ENCODE measurements at places on chromosomes 2 and 18.

DNA sequence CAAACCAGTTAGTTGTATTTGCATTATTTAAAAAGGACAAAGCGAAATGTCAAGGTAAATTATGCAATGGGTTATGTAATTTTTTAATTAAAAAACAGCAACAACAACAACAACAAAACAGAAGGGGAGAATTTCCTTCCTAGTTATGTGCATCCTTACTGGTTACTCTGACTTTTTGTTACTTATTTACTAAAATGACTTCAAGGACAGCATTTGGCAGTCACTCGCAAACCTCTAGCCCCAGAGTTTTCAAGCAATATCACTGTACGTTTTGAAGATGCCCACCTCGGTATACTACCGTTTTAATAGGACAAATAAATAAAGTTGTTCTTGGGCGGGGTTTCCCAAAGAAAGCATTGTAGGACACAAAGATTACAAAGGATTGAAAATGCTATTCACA lies 24.7 kb upstream of the MRO start:
- DNase-seq = no peak

DNA sequence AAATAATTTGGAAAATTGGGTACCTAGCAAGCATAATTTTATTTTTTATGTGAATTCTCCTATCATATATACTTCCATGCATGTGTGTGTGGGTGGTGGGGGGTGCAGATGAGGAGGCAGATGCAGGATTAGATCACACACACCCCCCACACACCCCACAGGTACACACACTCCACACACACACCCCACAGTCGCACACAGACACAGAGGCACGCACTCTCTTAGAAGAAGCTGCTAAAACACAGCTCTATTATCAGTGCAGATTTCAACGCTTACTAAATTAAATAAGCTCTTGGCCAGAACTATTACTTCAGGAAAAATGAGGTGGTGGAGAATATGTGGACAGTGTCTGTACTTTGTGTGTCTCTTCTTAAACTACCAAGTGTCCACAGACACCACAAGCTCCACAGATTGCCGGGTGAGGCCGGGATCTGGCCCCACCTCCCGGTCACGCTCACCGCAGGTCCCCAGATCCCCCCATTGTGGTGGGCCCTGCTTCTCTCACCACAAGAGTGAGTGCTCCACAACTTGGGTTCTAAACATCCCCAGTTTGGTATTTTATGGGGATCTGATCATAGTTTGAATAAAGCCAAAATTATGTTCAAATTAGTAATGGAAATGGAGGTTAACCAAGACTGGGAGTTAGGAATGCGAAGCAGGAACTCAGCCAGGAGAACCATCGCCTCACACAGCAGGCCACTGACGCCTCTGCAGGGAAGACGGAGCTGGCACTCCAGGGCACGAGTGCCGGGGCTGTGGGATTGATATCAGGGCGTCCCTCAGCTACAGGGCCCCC lies 102.1 kb downstream of the PXDN start:
- DNase-seq = no peak

GRCh38 chr18:23536204-23536603 lies 32.9 kb downstream of the RMC1 start:
- DNase-seq = no peak

DNA sequence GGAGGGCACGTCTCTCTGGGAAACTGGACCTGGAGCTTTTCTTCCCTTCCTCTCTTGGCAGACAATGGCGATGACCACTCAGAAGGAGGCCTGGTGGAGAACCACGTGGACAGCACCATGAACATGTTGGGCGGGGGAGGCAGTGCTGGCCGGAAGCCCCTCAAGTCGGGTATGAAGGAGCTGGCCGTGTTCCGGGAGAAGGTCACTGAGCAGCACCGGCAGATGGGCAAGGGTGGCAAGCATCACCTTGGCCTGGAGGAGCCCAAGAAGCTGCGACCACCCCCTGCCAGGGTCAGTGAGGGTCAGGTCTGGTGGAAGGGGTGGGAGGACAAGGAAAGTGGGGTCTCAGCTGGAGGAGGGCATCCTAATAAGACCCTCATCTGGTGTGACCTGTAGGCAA lies 27.3 kb downstream of the IGFBP2 start:
- no peak for DNase-seq

- DNase-seq = no peak
These were observed 17.2 kb downstream of the ITGA4 start for GRCh38 chr2:181474222-181474881.

DNA sequence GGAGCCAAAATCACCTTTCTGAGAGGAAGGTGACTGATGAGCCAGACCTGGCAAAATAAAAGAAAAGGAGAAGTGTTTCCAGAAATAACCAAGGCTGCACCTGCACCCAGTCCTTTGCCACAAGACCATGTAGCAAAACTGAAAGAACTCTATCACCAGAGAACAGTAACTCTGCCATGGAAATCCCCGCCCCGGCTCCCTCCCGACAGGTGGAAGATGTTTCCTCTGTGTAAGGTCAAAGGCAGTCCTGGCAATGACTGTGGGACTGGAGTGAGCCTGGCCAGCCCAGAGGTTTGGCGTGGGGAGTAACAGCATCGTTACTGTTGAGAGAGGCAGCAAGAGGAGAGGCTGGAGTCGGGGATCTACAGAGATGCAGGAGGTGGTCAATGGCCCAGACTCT lies 42.3 kb downstream of the SPRED2 start:
- DNase-seq = no peak

DNA sequence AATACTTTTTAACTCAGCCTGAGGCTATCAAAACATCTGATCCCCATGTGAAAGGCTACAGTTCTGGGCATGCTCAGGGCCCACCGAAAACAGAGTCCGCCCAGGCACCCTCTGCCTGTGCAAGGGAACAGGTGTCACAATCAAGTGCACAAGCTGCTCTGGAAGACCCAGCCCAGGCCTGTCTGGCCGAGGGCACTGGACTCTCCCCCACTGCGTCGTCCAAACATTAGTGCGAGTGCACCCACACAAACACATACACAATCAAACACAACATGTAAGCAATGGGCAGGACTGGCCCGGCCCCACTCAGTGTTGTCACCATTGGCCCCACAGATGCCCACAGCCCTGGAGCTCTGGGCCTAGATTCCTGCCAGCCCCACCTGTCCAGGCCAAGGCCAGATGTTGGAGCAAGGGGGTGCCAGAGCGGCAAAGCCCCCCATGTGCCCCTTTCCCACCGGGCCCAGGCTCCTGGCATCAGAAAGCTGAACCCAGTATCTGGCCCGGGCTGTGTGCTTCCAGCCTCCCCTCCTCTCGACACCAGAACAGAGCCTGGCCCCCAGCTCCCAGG lies 617 bp upstream of the ALPG start:
- no peak for DNase-seq

DNA sequence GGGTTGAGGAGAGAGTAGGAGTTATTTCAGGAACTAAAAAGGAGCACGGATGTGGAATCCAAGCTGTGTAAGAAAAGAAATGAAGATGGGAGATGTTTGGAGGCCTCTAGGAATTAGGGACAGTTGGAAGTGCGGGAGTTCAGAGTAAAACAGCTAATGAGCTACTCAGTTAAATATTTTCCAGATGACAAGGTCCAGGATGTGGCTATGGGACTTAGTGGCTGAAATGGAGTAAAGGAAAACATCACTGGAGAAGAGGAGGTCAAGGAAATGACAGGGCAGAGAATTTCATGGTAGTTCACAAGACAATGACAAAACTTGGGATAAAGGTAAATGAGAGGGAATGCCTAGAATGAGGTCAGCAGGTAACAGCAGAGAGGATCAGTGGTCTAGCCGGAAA lies 13.0 kb downstream of the GPR155 start:
- DNase-seq = no peak

DNA sequence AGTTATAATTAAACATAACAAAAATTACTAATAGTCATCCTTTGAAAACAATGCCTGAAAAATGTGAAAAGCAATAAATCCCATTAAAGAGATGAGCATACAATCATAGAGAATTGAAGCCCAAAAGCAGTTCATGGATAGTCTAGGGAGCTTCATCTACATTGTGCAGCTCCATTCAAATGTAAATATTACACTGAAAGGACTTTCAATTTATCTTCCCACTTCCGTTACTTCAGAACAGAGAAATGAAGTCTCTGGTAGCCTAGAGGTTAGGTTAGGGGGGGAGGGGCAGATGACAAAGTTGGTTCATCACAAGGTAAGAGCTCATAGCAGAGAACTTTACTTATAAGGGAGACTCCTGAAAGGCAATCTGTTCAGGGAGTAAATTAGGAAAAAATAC lies 126.6 kb upstream of the RGPD4 start:
- DNase-seq = no peak

DNA sequence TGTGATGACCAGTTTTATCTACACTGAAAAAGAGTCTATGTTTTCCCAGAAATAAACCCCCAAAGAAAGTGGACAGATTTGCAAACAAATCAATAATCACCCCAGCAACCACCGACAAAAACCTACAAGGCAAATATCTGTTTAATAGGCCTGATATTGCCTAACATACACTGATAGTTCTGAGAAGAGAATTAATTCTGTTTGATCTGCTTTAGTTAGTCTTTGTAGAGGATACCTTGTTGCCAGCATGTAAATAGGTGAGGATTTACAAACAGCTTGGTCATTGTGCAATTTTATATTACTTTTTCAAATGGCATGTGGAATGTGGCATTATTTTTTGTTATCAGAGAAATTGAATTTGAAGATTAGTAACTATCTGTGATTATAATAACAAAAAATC lies 86.5 kb downstream of the DCC start:
- DNase-seq = no peak

DNA sequence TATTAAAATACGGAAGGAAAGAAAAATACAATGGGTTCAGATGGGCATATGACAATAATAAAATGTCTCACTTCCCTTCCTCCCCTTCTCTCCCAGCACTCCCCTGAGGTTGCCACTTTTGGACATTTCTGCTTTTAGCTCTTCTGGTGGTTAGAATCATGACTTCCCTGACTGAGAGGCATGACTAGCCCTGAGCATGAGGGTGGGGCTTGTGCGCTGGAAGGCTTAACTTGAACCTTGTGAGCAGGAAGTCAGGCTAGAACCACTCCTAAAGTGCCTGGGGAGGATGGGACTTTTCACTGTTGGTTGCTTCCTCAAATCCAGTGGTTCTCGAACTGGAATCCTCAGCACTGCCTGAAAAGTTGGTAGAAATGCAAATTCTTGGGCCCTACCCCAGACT lies 19.7 kb upstream of the ARHGAP25 start:
- DNase-seq = no peak

- DNase-seq = no peak
These were observed 54.5 kb upstream of the AFF3 start for GRCh38 chr2:100196786-100197494.

DNA sequence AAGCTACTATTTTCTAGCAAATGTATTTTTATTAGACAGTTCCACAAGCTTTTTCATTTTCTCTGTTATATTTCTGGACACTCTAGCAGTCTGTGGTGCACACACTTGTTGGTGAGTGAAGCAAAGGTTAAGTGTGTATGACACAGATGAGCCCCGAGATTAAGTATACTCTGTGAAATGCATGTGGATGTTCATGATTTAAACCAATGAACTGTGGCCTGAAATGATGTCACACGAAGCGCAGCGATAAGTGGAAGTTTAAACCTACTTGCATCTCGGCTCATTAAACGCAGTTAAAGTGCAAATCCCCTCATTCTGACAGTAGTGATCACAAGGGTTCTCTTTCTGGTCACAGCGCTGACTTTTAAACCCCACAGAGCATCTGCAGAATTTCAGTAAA lies 1488.8 kb upstream of the NXPH2 start:
- DNase-seq = no peak

- no peak for DNase-seq
These were observed 14.7 kb upstream of the MAPRE2 start for GRCh38 chr18:35026407-35027061.

DNA sequence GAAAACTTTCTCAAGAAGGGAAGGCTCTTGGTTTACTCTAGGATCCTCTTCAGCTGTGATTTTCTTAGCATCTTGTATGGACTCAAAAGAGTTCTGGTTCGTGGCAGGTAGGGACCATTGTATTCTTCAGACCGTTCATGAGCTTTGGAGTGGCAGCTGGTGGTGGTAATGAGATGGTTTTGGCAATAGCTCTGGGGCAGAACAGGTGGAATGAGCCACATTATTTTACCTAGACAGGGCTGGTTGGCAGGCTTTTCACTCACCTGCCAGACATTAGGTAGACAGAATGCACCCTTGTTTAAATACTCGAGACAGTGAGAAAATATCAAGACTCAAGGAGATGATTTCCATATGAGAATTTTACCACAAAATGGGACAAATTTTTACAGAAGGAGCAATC lies 26.2 kb upstream of the MGAT5 start:
- DNase-seq = no peak

DNA sequence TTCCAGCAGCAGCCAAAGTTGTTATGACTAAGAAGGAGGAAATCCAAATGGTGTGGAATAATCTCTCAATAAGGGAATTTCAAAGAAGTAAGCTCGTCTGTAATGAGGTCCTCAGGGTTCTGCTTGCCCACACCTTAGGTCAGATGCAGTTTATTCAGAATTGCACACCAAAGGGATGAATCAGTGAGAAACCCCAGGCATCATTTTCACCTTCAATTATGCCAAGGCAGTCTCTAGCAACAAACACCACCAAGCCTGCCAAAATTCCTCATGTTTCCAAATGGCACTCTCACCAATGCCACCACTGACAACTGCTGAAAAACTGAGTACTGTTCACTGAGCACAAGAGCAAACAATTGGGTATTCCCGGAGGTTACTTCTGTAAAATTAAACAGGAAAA lies 43.6 kb downstream of the KCNG3 start:
- DNase-seq = no peak

- no peak for DNase-seq
These were observed 66.9 kb upstream of the ZNG1B start for GRCh38 chr2:113370478-113371091.

DNA sequence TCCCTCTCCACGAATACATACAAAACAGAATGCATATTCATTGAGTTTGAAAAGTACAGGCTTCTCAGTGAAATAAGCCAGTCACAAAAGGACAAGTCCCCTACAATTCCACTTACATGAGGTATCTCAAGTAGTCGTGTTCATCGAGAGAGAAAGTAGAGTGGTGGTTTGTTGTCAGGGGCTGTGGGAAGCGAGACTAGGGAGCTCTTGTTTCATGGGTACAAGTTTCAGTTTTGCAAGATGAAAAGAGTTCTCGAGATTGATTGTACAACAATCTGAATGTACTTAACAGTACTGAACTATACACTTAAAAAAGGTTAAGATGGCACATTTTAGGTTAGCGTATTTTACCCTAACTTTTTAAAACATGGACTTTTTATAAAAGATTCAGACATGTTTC lies 71.5 kb upstream of the TTC39C start:
- no peak for DNase-seq
